ENCODE measurements at places on chromosomes 3 and 15. TPM values are rescaled to one million over a fixed set of nuclear protein-coding genes. Genes with fewer than 3 reads are reported as not detected.

- peak; percentile 84 for DNase-seq
These were observed 82.6 kb downstream of the PDZRN3 start for GRCh38 chr3:73542136-73542535.

The ZNF860 gene
- 0.62 TPM for polyA plus RNA-seq

DNA sequence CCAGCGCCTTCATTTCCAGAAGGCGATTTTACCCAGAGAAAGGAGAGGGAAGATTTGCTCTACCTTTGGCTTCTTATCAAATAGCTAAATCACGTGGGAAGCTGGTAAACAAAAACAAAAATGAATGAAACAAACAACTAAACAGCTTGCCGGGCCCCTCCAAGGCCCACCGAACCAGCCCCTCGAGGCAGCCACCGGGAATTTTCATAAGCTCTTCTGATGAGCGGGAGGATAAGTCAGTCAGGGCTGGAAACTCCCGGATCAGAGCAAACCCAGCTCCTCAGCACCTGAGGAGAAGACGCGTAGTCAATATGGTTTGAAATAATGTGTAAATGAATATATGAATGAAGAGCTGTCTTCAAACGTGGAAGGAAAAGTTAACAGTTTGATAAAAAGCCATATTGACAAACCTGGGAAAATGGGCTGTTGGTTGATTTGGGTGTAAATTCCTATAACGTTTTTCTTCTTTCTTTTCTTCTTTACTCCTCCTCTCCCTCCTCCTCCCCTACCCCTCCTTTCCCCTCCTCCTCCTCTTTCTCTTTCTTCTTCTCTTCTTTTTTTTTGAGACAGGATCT, 10.7 kb downstream of the RPLP1 start:
- DNase-seq, result no peak

DNA sequence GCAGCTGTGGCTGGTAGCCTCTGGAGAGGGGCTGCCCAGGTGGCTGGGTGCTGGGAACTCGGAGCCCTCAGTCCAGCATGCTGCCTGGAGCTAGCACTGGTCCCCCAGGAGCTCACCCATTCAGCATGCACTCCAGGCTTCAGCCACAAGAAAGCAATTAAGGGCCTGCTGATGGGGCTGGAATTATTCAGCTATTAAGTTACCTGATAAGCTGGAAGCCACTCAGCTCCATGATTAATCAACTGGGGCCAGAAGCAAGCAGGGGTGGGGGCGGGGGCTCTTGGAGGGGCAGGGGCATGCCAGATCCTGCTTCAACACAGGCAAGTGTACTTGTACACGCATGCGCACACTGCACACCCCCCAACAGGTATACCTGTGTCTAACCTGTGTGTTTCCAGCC, 22.1 kb upstream of the TMEM115 start:
- no peak for DNase-seq

The PGBD4 gene
- 0.89 TPM for polyA plus RNA-seq

DNA sequence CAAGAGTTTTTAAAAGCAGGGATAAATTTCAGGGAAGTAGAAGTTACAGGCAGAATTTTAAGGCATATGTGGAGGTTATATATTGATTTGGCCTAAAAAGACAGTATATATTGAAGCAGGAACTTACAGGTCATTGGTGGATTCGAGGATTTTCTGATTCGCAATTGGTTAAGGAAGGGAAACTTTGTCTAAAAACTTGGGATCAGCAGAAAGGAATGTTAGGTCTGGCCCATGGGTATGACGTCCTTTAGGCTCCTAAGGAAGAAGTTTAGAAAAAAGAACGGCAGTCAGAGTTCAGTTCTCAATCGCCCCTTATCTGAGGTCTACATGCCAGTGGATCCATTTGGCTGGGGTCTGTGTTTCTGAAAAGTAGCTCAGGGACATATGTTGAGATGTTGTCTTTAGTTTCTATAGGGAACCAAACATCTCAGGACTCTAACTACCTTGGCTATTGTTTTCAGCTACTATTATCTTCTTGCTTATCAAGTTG, 33.2 kb upstream of the ACP3 start:
- no peak for DNase-seq

DNA sequence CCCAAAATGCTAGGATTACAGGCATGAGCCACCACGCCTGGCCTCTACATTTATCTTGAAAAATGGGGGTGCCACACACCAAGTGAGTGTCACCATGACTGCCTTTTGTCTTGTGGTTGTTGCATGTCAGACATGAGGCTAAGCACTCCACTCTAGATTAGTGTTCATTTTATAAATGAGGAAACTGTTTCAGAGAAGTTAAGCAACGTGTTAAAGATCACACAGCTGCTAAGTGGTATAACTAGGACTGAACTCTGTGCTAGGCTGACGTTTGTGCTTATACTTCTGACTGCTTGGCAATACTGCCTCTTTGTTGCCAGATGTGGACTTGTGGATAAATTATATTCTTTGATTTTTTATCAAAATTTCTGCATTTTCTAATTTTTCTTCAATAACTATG, 50.8 kb upstream of the SMAD6 start:
- no peak for DNase-seq

The SI gene
- polyA plus RNA-seq, result 551 TPM

- DNase-seq, result no peak
These were observed 445.8 kb upstream of the NAALADL2 start for GRCh38 chr3:174413062-174413912.

GRCh38 chr15:34154725-34155204, 52.9 kb downstream of the PGBD4 start:
- no peak for DNase-seq

DNA sequence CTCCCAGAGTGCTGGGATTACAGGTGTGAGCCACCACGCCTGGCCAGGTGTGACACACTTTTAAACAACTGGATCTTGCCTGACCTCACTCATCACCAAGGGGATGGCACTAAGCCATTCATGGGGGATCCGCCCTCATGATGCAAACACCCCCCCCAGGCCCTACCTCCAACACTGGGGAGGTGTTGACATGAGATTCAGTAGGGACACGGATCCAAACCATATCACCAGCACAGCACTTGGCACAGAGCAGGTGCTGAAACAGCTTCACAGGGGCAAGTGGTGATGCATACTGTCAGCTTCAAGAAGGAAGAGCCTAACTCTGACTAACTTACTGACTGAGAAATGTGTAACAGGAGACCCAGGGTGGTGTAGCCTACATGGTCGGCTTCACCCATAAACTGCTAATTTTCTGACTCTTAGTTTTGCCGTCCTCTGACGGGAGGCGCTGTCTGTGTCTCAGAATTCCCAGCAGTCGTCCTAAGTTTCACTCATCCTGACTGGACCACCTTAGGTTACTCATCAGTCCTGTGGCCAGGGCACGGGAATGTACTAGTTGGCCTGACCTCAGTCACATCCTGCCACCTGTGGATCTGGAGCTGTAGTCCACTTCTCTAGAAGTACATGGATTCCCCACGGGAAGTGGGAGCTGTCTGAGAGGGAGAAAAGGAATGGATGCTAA, 81.9 kb upstream of the PLXNA1 start:
- DNase-seq, result no peak

DNA sequence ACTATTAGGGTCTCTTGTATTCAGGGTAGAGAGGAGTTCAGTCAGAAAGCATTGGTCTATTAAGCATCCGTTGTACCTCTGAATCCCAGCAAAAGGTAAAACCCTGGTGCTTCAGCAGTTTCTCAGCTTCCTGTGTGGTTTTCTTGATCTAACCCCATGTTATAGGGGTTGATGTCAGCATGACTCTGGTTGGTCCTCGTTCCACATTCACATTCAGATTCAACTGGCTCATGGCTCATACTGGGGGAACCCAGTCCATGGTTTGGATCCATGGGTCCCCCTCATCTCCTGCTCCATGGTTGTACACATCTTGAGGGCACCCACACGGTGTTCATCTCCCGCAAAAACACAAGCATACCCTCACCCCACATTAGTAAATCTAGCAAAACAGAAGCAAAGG, 47.7 kb upstream of the C2CD4B start:
- no peak for DNase-seq

The MED12L gene
- 0.16 TPM for polyA plus RNA-seq

DNA sequence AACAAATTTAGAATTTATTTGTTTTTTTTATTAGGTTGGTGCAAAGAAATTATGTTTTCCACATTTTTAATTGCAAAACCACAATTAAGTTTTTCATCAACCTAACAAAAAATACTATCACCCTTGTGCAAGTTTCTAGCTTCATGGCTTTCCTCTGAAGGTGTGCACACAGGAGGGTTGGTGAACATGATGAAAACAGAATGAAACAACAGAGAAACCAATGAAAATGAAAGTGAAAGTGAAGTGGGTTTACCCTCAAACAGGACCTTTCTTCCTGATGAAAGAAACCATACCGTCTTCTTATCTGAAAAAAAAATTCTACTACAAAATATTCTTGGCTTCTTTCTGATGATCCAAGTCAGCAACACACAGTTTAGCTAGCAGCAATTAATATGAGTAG, 71.9 kb upstream of the FEZF2 start:
- peak; percentile 53 for DNase-seq

The GOLGA8H gene
- polyA plus RNA-seq, result 0.24 TPM
